Non-pigmented ciliary epithelial cell (primary cell): ENCODE measurements at places on chromosomes 2 and 18.
A peak's percentile ranks its signal among the peaks of the same experiment; 100 is the strongest.

GRCh38 chr2:9356261-9356660, 67.1 kb downstream of the ITGB1BP1 start:
- DNase-seq = no peak

DNA sequence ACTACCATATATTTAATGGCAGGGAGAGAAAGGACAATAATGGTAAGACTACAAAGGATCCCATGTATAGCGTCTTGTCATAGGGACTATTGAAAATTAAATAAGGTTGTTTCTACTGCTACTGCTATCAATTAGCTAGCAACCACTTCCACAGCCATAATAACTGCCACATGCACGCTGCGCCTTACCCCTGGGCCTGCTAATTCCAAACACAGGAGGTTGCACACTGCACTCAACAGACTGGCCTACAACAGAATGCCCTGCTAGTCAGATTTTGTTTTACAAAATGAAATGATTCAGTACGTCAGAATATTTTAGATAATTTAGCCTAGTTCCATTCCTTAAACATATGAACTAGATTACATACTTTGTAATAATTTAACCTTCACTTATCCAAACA, 121.0 kb upstream of the SMAD7 start:
- DNase-seq = no peak

DNA sequence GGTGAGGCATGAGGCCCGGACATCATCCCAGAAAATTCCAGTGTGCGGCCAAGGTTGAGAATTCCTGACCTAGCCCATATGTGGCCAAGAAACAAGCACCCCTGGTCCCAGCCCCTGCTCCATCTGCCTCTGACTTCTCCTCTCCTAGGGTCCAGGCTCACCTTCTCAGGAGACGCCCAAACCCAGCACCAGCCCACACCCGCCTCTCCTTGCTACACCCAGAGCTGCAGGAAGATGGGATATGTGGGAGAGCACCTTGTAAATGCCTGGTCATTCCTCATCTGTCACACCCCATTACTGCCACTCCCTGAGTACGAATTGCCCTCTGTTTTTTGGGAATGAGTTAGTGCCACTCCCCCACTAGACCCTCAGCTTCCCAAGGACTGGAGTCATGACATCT, 7.3 kb upstream of the ATP6V1B1 start:
- no peak for DNase-seq

DNA sequence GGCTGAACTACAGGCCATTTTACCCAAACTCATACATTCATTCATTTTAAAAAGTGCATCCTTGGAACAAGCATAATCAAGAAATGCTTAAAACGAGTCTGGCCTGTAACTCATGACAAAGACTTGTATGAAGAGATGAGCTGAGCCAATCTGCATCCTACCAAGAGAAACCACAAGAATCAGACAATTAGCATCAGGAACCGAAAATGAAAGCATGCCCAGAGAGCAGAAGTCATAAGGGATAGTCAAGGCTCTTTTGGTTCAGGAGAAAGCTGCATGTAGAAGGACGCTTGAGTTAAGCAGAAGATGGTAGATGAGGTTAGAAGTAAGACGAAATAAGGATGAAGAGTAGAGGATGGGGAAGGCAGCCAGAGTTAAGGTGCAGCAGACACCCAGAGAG, 137.0 kb upstream of the CTNNA2 start:
- DNase-seq = no peak

DNA sequence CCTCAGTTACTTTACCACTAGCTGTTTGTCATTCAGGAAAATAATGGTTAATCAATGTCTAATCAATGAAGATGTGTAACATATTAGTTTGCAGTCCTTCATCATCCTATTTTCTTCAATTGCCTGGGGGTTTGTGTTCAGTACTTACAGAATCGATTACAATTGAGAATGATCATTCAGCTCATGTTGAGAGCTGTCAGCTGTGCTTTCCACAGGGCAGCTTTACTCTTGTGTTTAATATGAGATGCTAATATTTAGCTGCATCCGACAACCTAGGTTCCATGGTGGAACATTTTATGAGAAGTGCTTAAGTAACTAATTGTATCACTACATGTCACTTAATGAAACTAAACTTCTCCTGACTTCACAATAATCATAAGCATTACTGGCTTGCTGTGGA, 191.9 kb downstream of the GRB14 start:
- DNase-seq = no peak

DNA sequence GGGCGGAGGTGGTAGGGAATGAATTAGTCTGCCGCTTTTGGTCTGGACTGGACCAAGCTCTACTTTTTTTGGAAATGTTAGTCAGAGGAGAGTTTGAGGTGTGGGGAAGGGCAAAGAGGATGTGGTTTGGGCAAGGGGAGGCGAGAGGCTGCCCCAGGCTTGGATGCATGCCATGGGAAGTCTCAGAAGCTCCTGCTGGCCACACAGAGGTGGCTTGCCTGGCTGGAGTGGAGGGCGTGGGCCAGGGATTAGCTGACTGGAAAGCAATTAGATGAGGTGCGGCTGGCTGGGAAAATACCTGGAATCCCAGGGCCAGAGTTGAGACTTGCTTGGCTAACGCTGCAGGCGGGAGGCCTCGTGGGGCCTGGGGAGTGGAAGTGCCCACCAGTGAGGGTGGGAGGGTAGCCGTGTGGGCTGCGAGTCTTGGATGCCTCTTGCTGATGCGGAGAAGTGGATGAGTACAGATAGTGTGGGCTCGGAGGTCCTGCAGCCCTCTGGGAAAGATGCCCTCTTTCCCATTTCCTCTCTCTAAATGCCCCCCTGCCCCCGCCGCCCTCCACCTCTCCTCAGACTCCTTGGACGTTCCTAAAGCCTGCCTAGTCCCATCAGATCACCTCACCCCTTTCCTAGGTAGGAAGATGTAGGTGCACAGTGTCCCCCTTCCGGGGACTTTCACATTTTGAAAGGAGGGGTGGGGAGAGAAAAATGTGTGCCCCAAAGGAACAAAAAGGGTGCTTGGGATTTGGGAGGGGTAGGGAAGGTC, 117.6 kb downstream of the SMAD7 start:
- no peak for DNase-seq

GRCh38 chr2:33062665-33063250, 116.0 kb downstream of the LTBP1 start:
- DNase-seq = peak; percentile 74

DNA sequence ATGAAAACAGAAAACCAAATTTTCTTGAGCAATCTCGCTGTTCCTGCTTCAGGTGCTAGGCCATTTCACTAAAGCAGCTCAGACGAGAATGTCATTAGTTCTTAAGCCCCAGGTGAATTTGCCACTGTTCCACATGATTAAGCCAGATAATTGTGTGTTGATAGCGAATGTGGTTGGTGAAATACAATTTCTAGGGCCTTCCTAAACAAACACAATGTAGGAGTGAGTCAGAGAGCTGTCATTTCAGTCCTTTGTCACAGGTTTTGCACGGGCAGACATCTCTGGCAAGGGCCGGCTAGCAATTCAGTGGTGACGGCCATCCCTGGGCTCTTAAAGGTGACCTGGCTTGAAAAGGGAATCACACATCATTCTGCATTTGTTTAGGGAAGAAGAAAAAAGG, 170.7 kb downstream of the TMEM182 start:
- DNase-seq = no peak

- no peak for DNase-seq
Observed at GRCh38 chr2:131050896-131051295, 42.4 kb downstream of the FAM168B start.

DNA sequence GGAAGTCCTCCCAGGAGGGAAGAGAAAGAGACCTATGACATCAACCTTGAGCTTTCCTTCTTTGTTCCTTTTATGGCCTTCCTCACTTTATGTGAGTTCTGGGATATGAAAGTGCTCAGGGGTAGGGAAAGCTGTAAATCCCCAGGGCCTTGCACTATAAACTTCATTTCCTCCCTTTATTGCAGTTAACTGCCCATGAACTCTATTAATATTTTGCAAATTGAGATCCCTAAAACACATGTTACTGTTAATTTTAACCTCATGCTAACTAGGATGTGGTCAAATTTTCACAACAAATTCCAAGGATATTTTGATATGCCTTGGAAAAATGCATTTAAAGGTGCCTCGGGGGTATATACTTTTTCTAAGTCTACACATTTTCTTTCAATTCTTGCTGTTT, 359.9 kb downstream of the OSR1 start:
- no peak for DNase-seq

- no peak for DNase-seq
Observed at GRCh38 chr2:28780496-28780895, 28.9 kb downstream of the PPP1CB start.

- no peak for DNase-seq
Observed at GRCh38 chr2:240627736-240628506, 2.6 kb downstream of the GPR35 start.

- DNase-seq = no peak
Observed at GRCh38 chr2:127103243-127104165, 3.5 kb downstream of the BIN1 start.

- no peak for DNase-seq
Observed at GRCh38 chr2:3705782-3706181, 2.4 kb downstream of the DCDC2C start.

GRCh38 chr2:705971-706511, 28.8 kb upstream of the TMEM18 start:
- no peak for DNase-seq

DNA sequence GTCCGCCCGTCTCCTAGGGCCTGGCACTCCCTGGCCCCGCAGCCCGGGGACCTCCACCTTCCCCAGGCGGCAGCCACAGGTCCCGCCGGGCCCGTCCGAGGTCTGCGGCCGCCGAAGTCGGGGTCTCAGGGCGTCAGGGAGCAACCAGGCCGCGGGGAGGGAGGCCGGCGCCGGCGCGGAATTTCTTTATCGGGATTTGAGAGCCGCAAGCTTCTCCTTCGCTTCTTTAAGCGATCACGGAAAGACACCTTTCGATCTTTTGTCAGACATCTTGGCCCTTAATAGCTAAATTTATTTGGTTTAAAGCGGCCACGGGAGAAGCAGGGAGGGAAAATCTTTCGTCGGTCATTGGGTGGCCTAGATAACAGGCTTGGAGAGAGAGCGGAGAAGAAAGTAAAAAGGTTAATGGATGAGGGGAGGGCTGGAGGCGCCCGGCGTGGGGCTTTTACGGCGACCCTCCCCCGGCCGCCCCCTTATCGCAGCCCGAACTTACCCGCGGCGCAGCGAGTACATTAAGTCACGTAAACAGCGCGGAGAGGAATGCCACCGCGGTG, 4.3 kb upstream of the GATA6 start:
- DNase-seq = no peak

DNA sequence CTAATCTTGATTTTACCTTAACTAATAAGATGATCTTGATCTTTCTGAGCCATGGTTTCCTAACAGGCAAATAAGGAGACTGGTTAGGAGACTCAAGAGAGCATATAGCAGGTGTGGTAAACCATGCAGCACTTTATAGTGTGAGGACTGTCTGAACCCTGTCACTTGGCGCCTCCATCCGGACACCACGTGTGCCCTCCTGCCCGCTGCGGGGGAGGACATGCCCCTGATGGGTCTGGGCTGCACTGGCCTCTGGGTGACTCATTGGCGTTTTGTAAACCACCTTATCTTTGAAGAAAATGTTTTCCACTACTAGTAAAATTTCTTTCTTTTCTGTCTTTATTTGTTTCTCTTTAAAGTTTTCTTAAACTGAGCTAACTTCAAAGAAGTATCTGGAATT, 131.1 kb downstream of the FMNL2 start:
- DNase-seq = no peak

DNA sequence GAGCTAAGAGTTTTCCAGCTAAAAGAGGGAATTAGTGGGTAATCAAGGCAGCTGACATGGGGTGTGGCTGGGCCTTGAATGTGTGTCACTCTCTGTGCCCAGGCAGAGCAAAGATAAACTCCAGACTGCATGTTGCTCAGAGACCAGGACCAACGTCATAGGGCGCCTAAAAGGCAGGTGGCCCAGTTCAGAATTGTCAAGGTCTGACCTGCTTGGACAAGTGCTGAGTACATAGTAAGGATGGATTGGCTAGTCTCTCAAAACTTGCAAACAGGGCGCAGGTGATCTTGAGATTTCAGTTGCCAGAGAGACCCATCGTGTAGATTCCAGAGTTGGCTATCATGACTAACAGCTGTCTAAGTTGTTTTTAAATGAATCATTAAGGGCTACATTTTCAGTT, 19.0 kb downstream of the CLUL1 start:
- no peak for DNase-seq

DNA sequence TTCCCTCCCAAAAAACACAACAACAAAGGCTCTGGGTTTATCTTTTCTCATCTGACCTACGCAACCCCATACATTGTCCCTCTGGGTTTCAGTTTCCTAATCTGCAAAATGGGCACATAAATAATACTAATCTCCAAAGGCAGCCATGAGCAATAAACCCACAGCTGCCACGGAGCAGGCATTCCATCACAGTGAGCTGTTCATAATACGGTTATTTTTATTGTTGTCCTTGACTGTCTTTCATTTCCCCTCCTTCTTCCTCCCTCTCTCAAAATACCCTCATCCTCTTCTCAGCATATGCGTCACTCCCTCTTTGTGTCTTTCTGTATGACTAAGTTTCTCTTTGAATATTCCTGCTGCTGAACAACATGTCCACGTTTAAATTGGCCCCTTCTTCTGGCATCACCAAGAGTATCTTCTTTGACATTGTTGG, 129.8 kb upstream of the CAB39 start:
- DNase-seq = peak; percentile 30

DNA sequence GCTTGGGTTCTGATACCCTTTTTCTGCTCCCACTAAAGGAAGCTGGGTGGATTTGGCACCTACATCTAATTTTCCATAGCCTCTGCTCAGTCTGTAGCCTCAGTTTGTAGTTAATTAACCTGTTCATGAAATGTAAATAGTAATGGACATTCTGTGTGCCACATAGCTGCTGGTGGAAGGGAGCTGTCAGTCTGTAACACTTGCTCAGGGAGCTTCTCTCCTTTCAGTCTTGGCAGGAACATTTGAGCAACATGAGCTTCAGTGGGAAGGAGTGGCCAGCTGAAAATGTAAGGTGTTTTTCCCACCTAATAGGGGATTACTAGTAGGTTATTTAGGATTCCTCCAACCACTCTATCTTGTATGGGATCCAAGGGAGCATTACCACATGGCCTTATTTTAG, 203.4 kb downstream of the ASXL3 start:
- DNase-seq = no peak

DNA sequence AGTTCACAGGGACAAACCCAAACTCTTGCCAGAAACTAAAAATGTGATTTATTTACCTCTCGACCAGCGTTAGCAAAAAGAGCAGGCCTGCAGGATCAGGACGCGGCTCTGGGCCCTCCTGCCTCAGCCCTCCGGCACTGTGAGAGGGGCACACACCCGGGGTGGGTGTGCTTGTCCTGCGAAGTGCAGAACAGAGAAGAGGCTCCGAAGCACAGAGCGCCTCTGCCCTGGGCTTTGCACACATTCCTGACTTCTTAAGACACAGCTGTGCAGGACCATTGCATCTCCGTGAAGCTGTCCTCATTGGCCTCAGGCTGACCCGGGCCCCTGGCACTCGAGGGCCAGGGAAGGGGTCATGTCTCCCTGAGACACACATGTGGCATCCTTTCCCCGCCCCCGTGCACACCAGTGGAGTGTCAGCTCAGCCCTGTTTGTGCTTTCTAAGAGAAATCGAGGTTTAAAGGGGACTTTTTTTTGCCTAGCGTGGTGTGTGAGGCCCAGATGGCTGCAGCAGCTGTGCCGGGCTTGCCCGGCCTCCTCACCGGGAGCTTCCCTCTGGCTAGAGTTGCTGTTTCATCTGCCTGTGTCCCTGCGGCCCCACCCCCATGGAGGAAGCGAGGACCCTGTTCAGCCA, 9.9 kb upstream of the NFATC1 start:
- DNase-seq = no peak

- peak; percentile 55 for DNase-seq
Observed at GRCh38 chr2:215498431-215498830, 62.6 kb upstream of the FN1 start.
